ENCODE measurements at places on chromosomes 1 and 21.

- DNase-seq, result no peak
These were observed 1.5 kb downstream of the L1TD1 start for GRCh38 chr1:62196086-62196690.

GRCh38 chr1:113905435-113905861 is 322 bp downstream of the DCLRE1B start:
- no peak for DNase-seq

- DNase-seq, result no peak
These were observed 180.0 kb upstream of the HMGB4 start for GRCh38 chr1:33683913-33684312.

DNA sequence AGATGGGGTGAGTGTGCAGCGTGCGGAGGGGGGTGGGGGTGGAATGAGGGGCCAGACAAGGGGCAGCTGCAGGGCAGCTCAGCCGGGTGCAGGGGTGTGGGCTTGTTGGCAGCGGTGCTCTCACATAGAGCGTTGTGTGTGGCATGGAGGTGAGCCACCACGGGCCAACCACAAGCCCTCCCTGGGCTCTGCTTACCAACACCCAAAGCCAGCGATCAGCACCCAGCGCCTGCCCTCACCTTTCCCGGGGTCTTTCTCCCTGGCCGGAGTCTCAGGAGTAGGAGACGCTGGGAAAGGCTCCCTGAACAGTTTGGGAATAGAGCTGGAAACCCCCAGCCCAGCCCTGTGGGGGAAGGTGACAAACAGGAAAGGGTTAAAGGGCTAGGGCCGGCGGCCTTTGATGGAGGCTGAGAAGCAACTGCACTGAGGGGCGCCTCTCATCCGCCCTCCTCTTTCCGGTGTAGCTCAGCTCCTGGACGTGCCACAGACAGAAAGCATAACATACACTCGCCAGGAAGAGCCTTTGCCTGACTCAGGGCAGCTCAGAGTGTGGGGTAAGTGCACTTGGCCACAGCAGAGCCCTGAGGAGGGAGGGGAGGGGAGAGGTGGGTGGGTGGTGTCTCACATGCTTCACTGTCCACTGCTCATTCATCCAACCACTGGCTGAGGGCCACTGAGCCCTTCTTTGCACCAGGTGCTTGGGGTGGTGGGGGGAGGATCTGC is 577 bp downstream of the IKBKE start:
- peak; percentile 91 for DNase-seq

DNA sequence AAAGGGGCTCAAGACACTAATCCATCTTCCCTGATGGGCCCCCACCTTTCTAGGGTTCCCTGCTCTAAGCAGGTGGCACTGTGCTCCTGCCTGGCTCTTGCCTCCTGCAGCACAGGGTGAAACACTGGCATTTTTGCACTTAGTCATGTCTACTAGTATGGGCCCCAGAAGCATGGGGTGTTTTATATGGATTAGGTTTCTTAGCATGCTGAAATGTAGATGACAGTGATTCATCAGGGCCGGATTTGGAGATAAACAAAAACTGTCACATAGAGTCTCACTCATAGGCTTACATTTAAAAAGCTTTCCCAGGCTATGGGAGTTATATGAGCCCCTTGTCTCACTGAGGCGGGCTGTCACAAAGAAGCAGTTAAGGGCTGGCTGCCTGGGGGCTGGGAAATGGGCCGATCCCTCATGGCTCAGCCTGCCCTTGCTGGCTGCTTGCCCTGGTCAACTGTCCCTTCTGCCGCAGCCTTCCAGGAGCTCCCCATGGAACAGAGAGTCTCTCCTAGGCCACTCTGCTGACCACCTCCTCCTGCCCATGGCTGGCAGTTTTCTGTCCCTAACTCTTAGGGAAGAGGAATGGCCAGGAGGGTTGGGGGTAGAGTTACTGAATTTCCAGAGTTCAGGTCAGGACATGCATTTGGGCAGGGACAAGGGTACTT is 6.5 kb downstream of the GALNT2 start:
- peak; percentile 85 for DNase-seq

All from iris pigment epithelial cell (primary cell).